ENCODE measurements at places on chromosomes 5 and 9. TPM values are rescaled to one million over a fixed set of nuclear protein-coding genes. Genes with fewer than 3 reads are reported as not detected.

- DNase-seq = no peak
- H3K27ac ChIP-seq = no peak overlapping the region
- peaks cover 3% of the 10 kb centered on the region for H3K36me3 ChIP-seq
Measured at GRCh38 chr5:78354066-78354670, 6.2 kb upstream of the SCAMP1 start.

- no peak overlapping the region for H3K27ac ChIP-seq
- no peaks in the 10 kb centered on the region for H3K4me1 ChIP-seq
- DNase-seq = no peak
- no peaks in the 10 kb centered on the region for H3K36me3 ChIP-seq
- no peak overlapping the region for H3K4me3 ChIP-seq
- H3K27me3 ChIP-seq = no peaks in the 10 kb centered on the region
Measured at GRCh38 chr5:21823588-21823987, 1029.6 kb downstream of the CDH12 start.

Gene TSSK1B
- total RNA-seq = not detected

DNA sequence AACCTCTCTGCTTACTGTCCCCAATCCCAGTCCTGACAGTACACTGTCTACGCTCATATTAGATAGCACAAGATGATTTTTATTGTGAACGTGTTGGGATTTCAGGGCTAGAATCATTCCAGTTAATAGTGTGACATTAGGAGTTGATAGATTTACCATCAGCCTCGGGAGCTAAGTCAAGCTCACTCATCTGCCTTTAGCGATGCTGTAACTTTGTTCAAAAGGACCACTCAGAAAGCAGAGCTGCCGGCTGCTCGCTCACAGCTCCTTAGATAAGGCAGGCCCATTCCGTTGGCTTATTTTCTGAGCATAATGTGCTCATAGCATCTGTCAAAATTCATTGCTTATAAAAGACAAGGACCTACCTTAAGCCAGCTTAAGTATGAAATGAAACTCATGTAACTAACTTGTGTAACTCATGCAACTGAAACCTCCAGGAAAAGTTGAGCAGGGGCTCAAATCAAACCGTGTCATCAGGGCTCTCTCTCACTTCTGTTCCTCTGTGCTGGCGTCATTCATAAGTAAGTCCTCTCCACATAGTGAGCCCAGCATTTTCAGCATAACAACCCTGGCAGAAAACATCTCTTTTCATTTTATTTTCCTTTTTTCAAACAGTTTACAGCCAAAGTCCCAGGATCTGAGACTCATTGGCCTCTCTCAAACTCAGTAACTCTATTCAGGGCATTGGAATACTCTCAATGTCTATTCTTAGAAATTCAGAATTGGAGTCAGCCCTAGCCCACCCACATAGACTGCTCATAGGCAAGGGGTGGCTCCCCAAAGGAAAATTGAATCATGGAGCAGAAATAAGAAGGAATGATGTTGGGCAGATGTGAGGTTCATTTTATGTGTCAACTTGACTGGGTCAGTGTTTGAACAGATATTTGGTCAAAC, 208.8 kb downstream of the MAN2A1 start:
- H3K27ac ChIP-seq = no peak overlapping the region
- no peak overlapping the region for H3K4me3 ChIP-seq
- H3K4me1 ChIP-seq = peaks cover 6% of the 10 kb centered on the region
- peak; percentile 31 for DNase-seq

GRCh38 chr9:20331095-20331685, 291.1 kb downstream of the MLLT3 start:
- H3K27me3 ChIP-seq = no peaks in the 10 kb centered on the region
- no peak for DNase-seq
- no peak overlapping the region for H3K4me3 ChIP-seq
- no peaks in the 10 kb centered on the region for H3K36me3 ChIP-seq
- no peak overlapping the region for H3K27ac ChIP-seq

DNA sequence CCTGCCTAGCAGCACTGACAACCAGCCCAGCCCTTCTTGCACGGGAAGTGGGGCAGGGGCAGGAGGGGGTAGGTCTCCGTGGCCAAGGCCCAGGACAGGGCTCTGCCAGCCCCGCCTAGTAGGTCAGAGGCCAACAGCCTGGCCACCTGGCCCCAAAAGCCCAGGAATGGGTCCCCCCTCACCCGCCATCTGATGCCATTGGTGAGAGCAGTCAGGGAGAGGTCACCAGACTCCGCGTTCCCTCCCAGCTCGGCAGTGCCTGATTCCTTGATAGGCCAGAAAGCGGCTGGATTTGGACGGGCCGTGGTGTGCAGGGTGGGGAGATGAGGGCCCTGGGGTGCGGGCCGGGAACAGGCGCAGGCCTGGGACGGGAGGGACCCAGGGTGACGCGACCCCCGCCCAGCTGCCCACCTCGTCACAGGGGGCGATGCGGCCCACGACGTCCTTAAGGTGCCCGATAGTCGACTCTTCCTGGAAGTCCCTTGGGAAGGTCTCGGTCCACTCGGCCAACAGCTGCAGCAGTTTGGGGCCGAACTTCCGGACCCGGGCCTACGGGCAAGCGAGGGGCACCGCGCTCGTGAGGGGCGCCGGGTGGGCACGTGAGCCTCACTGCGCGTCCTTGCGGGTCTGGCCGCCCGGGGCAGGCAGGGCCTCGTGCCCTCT, 64.5 kb upstream of the RNF130 start:
- no peak overlapping the region for H3K27ac ChIP-seq
- H3K27me3 ChIP-seq = peaks cover 11% of the 10 kb centered on the region
- no peak overlapping the region for H3K4me3 ChIP-seq
- H3K4me1 ChIP-seq = peaks cover 10% of the 10 kb centered on the region

Gene CD14
- total RNA-seq = 6.1 TPM
